ENCODE measurements at places on chromosomes 1 and 21.
A peak's percentile ranks its signal among the peaks of the same experiment; 100 is the strongest.

DNA sequence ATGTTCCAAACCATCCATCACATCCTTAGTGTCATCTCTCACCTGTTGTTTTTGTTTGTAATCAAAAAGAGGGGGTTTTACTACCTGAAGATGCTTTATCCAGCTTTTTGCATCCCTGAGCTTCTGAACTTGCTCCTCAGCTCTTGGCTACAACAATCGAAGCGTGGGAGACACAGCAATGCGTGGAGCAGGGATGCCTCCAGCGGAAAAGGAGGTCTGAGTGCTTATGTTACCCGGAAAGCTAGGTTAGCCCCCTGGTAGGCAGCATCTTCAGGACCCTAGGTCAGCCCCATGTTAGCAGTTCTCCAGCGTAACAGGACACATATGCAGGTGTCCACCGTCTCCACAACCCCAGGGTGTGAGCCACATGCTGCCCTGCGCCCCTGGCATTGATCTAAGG is 141.5 kb downstream of the RRAGC start:
- no peaks in the 10 kb centered on the region for H3K36me3 ChIP-seq
- H3K4me1 ChIP-seq = no peaks in the 10 kb centered on the region
- H3K27me3 ChIP-seq = no peaks in the 10 kb centered on the region
- DNase-seq = no peak

GRCh38 chr1:15155191-15155590 is 1.6 kb downstream of the TMEM51 start:
- peaks cover 75% of the 10 kb centered on the region for H3K4me1 ChIP-seq
- H3K27me3 ChIP-seq = no peaks in the 10 kb centered on the region
- no peak overlapping the region for H3K4me3 ChIP-seq

DNA sequence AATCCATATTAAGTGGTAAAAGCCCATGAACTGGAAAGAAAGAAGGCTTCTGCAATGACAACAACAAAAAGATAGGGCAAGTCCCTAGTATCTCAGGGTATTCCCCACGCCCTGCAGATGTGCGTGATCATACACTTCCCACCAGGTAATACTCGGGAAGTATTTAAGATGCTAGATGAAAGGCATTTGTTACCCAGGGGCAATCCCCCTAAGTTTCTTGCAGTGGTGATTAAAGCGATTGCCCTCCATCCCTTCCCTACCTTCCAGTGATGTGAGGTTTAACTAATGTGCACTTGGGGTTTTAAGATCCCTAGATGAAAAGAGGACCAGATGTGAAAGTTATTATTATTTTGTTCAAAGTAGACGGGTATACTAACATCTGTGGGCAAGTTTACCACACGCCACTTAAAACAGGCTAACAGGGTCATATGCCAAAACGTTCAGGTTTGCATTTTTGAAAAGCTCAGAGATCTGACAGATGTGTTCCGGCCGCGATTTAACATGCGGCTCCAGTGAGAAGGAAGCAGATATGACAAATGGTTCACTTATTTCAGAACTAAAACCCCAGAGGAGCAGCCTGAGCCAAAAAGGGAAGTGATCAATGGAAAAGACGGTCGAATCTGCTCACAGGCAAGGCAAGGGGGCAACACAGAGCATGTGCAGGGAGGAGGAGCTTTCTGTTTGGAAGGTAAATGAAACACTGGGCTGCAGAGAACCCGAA is 17.4 kb downstream of the TIAM1 start:
- no peaks in the 10 kb centered on the region for H3K36me3 ChIP-seq
- no peak overlapping the region for H3K4me3 ChIP-seq
- no peak overlapping the region for H3K27ac ChIP-seq
- no peaks in the 10 kb centered on the region for H3K27me3 ChIP-seq
- DNase-seq = no peak
- H3K4me1 ChIP-seq = no peaks in the 10 kb centered on the region

DNA sequence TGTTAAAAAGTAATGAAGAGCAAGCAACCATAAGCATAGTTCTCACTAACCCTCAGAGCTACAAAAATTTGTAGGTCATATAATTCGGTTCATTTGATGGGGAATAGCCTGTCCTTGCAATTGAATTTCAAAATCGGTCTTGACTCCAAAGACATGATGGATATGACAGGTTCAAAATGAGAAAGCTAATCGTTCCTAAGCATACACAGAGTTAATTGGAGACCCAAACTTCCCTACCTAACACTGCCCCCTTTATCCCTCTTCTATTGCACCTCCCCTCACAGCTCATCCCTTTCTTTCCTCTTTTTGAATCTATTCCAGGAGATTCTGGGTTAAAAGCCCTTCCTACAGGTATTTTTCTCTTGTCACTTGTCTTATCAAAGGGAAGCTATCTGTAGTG is 390.0 kb upstream of the PTBP2 start:
- H3K4me1 ChIP-seq = no peaks in the 10 kb centered on the region
- H3K27me3 ChIP-seq = no peaks in the 10 kb centered on the region
- H3K4me3 ChIP-seq = no peak overlapping the region

GRCh38 chr1:89171067-89171438 is 4.8 kb downstream of the GBP7 start:
- no peaks in the 10 kb centered on the region for H3K4me1 ChIP-seq
- no peaks in the 10 kb centered on the region for H3K27me3 ChIP-seq
- DNase-seq = no peak
- no peak overlapping the region for H3K4me3 ChIP-seq

- peak; percentile 65 for DNase-seq
- H3K4me1 ChIP-seq = no peaks in the 10 kb centered on the region
- no peaks in the 10 kb centered on the region for H3K36me3 ChIP-seq
- no peaks in the 10 kb centered on the region for H3K27me3 ChIP-seq
- H3K4me3 ChIP-seq = no peak overlapping the region
Observed at GRCh38 chr21:44992608-44993031, 52.8 kb downstream of the SLX9 start.

DNA sequence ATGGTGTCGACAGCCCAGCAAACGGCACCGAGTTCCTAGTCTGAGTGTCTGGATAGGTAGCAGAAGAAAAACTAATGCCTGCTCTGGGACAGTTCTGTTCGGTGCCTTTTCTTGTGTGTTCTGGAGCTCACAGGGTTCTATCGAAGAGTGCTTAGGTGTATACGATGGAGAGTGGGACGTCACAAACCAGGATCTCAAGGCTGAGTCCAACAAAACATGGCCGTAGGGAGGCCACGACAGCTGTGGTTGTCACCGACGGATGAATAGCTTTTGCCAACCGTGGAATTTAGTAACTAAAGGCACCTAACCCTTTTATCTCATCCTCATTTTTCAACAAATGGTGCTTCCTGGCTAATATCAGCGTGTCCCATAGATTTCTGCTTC is 635 bp upstream of the SYNJ1 start:
- H3K27ac ChIP-seq = peak overlapping the region; percentile 89
- no peak for DNase-seq
- no peaks in the 10 kb centered on the region for H3K27me3 ChIP-seq
- H3K36me3 ChIP-seq = no peaks in the 10 kb centered on the region
- H3K4me1 ChIP-seq = peaks cover 17% of the 10 kb centered on the region

- H3K36me3 ChIP-seq = no peaks in the 10 kb centered on the region
- no peaks in the 10 kb centered on the region for H3K27me3 ChIP-seq
- DNase-seq = no peak
- no peak overlapping the region for H3K27ac ChIP-seq
- no peaks in the 10 kb centered on the region for H3K4me1 ChIP-seq
- H3K4me3 ChIP-seq = no peak overlapping the region
Observed at GRCh38 chr1:54367613-54368012, 38.6 kb downstream of the SSBP3 start.

GRCh38 chr1:173302890-173303829 is 96.0 kb upstream of the TNFSF4 start:
- no peak overlapping the region for H3K27ac ChIP-seq
- H3K27me3 ChIP-seq = no peaks in the 10 kb centered on the region
- no peak overlapping the region for H3K4me3 ChIP-seq
- H3K4me1 ChIP-seq = peaks cover 13% of the 10 kb centered on the region
- H3K36me3 ChIP-seq = no peaks in the 10 kb centered on the region

GRCh38 chr1:107264007-107264406 is 123.2 kb downstream of the NTNG1 start:
- DNase-seq = no peak
- H3K36me3 ChIP-seq = no peaks in the 10 kb centered on the region
- H3K27ac ChIP-seq = no peak overlapping the region
- H3K27me3 ChIP-seq = no peaks in the 10 kb centered on the region
- H3K4me1 ChIP-seq = no peaks in the 10 kb centered on the region

- H3K4me3 ChIP-seq = no peak overlapping the region
- H3K36me3 ChIP-seq = no peaks in the 10 kb centered on the region
- no peak for DNase-seq
- no peaks in the 10 kb centered on the region for H3K27me3 ChIP-seq
- H3K4me1 ChIP-seq = no peaks in the 10 kb centered on the region
Observed at GRCh38 chr1:178354816-178355215, 141.9 kb downstream of the CLEC20A start.

DNA sequence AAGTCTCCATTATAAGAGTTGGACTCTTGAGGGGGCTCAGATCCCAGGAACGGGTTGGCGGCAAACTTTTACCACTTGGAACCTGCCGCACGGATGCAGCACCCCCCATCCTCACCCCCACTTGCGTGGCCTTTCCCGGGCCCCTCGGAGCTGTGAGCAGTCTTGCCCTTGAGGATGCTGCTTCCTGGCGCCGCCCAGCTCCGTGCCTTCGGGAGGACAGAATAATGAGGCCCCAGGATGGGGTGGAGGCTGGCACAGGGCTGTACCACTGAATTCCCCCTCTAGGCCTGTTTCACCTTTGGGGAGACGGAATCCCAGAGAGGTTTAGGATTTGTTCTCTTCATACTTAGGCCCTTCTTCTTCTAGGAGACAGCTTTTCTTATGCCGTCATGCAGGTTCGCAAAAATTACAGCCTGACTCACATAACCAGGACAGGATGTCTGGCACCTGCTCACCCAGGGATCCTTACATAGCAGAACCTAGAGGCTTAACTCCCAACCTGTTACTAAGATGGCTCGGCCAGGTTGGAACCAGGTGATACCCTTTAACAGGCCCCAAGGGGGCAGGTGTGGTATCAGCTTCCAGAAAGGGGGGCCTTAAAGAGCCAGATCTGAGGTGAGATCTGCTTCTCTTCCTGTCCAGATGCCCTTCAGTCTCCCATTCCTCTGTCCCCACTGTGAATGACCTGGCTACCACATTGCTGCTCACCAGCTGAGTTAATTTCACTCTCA is 1.5 kb downstream of the TRNP1 start:
- no peak for DNase-seq
- peaks cover 19% of the 10 kb centered on the region for H3K27me3 ChIP-seq
- H3K4me3 ChIP-seq = peak overlapping the region; percentile 82
- H3K36me3 ChIP-seq = no peaks in the 10 kb centered on the region
- no peaks in the 10 kb centered on the region for H3K4me1 ChIP-seq

- H3K36me3 ChIP-seq = no peaks in the 10 kb centered on the region
- H3K4me1 ChIP-seq = no peaks in the 10 kb centered on the region
- H3K27me3 ChIP-seq = no peaks in the 10 kb centered on the region
Observed at GRCh38 chr1:53348486-53349368, 20.9 kb upstream of the LRP8 start.

GRCh38 chr1:25877155-25877554 is 1.6 kb upstream of the PAQR7 start:
- no peaks in the 10 kb centered on the region for H3K27me3 ChIP-seq
- no peak overlapping the region for H3K4me3 ChIP-seq
- no peaks in the 10 kb centered on the region for H3K36me3 ChIP-seq
- H3K4me1 ChIP-seq = peaks cover 33% of the 10 kb centered on the region
- no peak for DNase-seq

DNA sequence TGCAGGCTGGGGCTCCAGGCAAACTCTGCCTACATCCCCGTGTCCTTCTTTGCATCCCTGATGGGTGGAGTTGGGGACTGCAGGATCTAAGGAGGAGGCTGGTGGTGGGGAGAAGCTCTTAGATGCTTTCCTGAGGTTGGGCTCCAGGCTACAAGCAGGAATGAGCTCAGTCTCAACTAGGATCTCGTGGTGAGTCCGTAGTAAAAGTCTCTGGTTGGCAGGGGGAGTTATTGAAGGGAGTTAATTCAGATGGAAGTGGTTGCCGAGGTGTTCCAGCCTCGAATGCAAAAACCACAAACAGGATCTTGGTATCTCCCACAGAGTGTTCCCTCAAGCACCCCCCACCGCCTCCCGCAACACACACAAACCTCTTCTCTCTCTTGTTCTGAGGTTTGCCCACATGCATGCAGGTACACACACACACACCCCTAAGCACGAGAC is 35.0 kb downstream of the TMCC2 start:
- H3K36me3 ChIP-seq = no peaks in the 10 kb centered on the region
- no peak for DNase-seq

DNA sequence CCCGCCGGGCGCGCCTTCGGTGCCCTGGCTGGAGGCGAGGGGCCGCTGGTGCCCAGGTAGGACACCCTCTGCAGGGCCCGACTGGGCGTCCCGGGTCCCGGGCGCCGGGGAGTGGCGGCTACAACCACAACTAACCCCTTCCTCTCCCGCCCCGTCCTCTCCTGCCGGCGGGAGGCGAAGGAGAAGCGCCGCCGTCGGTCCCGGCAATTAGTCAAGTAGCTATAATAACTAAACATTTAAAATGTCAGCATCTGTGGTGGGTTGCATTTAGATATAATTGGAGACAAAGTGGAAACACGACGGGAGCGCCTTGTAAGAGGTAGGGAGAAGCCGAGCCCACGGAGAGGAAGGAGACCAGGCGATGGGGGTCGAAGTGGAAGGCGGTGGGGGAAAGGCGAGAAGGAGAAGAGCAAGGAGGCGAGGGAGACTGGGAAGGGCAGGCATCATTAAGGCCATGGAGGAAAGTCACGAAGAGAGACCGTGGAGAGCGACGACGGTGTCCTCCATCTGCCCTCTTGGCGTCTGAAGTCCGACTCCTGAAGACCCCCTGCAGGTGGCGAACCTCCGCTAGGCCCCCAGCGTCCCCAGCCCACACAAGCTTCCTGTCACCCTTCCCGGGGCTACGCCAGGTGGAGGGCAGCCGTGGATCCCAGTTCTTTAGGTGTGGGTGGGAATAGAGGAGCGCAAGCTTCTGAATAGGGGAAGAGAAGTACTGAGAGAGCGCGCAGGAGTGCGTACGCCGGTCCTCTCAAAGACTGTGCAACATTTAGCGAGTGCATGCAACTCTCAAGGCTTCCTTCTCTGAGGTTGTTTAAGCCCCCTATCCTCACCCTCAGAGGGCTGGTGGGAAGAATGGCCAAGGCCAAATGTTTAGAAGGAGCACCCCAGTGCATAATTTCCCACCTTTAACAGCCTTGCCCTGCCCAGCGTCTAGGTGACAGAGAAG is 1.6 kb downstream of the CNIH3 start:
- H3K27me3 ChIP-seq = peaks cover 28% of the 10 kb centered on the region
- no peak overlapping the region for H3K4me3 ChIP-seq
- H3K4me1 ChIP-seq = peaks cover 17% of the 10 kb centered on the region
- no peak for DNase-seq

DNA sequence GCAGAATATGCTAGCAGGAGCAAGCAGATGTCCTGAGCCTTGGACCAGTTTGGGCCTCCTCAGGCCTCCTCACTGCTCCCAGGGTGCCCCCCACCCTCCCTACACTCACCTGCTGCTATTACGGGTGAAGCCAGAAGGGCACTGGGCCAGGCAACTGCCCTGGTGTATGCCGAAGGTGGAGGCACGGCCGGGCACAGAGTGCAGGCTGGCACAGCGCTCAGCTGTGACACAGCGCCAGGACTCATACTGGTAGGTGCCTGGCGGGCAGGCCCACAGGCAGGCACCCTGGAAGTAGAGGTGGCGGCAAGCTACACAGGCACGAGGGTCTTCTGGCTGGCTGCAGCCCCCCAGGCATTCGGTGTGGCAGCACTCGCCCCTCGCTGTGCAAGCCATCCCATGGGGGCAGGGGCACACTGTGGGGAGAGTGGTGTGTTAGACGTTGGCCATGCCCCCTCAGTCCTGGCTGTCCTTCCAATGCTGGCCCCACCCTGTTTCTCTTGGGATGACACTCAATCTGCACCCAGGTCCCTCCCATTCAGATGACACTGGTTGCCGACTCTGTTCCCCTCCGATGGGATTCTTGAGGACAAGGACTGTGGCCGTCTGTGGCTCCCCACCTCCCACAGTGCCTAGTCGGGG is 7.0 kb downstream of the INSRR start:
- H3K27ac ChIP-seq = no peak overlapping the region
- no peaks in the 10 kb centered on the region for H3K4me1 ChIP-seq
- no peak overlapping the region for H3K4me3 ChIP-seq
- no peak for DNase-seq
